CD4-positive, alpha-beta T cell treated with Interferon gamma for 1 hour (primary cell): ENCODE measurements at places on chromosomes 12 and 14.
A peak's percentile ranks its signal among the peaks of the same experiment; 100 is the strongest.

DNA sequence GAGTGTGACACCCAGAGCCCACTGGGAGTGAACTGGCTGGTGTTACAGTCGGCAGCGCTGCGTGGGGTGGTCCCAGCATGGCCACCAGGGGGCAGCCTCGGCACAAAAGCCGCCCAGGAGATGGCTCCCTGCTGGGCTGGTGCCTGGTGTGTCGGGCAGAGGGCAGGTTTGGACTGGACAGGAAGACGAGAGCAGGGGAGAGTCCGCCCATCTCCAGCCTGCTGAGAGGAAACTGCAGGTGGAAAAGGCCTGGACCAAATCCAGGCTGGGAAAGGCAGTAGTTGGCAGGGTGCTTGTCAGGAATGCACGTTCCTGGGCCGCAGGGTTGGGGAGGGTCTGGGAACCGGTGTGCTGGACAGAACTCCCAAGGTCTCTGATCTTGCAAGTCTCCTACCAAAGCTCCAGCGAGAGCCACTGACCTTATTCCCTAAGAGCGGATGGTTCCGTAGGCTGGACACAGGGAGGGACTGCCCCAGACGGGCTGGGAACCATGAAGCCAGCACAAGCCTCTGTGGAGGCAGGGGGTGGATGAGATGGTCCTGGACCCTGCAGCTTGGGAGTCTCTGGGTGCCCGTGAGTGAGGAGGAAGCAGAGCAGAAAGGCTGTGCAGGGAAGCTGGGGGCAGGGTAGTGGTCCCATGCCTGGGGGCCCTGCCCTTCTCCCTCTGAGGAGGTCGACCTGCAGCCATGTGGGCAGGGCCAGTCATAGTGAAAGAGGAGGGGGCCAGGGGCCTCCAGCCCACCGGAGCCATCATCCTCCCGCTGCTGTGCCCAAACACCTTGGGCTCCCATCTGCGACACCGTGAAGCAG, 1.8 kb downstream of the AHNAK2 start:
- DNase-seq, result peak; percentile 84

DNA sequence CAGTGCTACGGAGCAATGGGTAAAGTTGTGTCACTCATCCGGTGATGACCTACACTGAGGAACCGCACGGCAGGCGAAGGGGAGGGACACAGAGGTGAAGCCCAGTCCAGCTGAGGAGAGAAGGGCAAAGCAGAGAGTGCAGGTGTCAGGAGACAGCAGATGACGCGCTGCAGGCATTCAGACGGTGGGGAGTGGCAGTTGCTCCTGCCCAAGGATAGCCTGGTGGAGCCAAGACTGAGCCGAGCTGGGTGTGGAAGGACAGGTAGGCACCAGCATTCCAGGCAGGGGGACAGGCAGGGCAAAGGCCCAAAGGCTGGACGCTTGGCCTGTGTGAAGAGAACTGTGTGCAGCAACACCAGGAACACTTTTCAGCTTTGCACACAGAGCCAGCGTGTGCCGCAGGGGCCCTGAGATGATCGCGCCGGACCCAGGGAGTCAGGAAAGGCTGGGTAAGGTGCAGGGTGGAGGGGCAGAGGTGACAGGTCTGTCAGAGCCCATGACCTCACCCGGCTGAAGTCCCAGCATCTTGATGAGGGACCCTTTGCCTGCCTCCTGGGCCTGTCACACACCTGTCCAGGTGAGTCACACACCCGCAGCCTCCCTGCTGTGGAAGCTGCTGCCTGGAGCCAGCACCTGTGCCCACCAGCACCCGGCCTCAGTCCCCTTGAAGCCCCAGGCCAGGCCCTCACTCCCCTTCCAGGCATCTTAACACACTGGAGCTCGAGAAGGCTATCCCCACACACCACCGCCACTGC, 48.4 kb downstream of the TSPAN11 start:
- DNase-seq, result no peak

- no peak for DNase-seq
These were observed 10.9 kb downstream of the ATP5MC2 start for GRCh38 chr12:53664936-53665335.

- DNase-seq, result no peak
These were observed 130.8 kb downstream of the LMNTD1 start for GRCh38 chr12:25422241-25422640.

- no peak for DNase-seq
These were observed 196.2 kb downstream of the CACNA1C start for GRCh38 chr12:2248901-2249381.

GRCh38 chr14:50804181-50804721, 26.7 kb downstream of the NIN start:
- no peak for DNase-seq

DNA sequence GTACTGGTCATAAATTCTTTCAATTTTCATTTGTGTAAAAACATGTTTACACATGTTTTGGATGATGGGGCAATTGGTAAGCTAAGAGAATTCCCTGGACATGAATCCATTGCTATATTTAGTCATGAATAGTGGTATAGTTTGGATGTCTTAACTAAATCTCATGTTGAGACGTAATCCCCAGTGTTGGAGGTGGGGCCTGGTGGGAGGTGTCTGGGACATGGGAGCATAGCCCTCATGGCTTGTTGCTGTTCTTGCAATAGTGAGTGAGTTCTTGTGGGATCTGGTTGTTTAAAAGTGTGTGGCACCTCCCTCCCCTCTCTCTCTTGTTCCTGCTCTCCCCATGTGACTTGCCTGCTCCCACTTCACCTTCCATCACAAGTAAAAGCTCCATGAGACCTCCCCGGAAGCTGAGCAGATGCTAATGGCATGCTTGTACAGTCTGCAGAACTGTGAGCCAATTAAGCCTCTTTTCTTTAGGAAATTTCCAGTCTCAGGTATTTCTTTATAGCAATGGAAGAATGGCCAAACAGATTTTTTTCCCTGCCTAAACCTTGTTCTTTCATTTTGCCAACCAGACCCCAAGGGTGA, 33.6 kb downstream of the CTSG start:
- no peak for DNase-seq

DNA sequence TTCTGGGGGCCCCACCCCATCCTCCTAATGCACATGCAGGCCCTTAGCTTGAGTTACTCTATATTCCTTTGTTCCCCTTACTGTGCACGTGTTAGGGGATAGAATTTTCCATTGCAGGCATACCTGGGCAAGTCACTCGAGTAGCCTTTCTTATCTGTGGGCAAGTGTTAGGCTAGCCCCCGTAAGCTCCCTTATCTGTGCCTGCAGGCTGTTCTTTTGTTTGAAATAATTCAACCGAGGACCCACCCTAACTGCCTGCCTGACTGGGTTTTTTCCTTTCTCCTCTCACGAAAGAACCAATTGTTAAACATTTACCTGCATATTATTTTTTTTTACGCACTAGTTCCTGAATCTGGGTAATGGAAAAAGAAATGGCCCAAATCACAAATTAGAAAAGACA, 21.3 kb upstream of the BCAT1 start:
- DNase-seq, result no peak

DNA sequence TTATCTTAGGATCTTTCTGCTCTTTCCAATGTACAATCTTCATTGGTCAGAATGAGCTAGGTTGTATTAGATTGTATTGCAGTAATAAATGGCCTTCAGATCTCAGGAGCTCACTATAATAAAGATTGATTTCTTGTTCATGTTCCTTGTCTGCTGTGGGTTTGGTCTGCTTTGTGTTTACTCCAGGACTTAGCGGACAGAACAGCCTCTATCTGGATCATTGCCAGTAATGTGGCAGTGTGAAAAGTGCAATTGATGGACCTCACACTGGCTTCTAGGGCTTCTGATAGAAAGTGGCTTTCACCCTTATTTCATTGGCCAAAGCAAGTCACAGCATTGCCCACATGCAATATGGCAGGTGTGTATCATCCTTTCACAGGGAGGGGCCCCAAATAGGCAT, 81.2 kb downstream of the BTG1 start:
- no peak for DNase-seq

GRCh38 chr14:72275242-72275641, 343.0 kb downstream of the RGS6 start:
- no peak for DNase-seq

- DNase-seq, result no peak
These were observed 10.0 kb downstream of the SLC38A4 start for GRCh38 chr12:46815809-46816208.

GRCh38 chr12:92890601-92891106, 38.4 kb downstream of the EEA1 start:
- DNase-seq, result no peak

DNA sequence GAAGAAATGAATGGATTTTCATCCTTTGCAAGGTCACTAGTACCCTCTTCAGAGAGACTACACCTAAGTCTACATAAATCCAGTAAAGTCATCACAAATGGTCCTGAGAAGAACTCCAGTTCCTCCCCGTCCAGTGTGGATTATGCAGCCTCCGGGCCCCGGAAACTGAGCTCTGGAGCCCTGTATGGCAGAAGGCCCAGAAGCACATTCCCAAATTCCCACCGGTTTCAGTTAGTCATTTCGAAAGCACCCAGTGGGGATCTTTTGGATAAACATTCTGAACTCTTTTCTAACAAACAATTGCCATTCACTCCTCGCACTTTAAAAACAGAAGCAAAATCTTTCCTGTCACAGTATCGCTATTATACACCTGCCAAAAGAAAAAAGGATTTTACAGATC, 40.8 kb downstream of the SPATA7 start:
- no peak for DNase-seq

GRCh38 chr12:95554532-95555071, 3.3 kb upstream of the USP44 start:
- no peak for DNase-seq

- DNase-seq, result peak; percentile 18
These were observed 382.3 kb downstream of the PCNX1 start for GRCh38 chr14:71289536-71289935.

- DNase-seq, result no peak
These were observed 1039.9 kb upstream of the USP15 start for GRCh38 chr12:61220337-61220736.

DNA sequence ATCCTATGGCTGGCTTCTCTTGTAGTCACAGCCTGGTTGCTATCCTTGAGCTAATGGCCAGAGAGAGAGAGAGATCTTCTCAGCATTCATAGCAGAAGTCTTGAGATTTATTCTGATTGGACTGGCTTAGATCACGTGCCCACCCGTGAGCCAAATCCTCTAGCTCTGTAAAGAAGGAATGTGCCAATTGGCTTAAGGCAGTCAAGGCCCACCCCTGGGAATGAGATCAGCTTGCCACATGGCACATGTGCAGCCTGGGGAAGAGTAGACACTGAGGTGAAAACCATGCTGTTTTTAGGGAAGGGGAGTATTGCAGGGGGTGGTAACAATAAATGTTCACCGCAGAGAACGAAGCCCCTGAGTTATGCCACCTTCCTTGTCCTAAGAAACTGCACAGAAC, 36.3 kb downstream of the PLEKHG7 start:
- DNase-seq, result no peak

DNA sequence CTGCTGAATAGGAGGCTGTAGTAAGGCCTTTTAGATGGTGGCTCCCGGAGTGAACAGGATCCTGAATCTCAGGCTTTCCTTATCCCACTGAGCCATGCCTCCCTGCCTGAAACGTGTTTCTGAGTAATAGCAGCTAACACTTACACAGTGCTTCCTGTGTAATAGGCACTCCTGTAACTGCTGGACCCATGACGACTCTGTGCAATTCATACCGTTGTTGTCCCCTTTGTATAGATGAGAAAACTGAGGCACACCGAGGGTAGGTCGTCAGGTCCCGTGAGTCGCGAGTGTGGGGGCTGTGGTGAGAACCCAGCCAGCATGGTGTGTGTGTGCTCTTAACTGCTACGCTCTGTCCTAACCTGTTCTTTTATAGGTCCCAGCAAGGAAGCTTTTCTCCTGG, 193.6 kb downstream of the CACNA1C start:
- no peak for DNase-seq

DNA sequence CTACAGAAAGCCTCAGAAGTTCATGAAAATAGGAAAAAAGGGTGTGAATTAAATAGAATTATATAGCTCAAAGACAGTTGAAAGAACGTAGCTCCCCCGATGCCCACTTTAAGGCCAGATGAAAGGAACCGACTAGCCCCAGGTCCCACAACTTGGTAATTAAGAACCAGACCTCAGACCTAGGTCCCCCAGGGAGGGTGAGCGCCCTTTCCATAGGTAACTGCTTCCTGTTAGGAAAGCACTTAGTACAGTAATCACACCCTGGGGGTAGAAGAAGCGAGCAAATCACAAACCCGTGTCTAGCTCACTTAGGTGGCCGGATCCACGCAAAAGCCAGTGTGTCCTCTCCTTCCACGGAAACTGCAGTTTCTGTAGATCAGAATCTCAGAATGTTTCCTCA, 77.1 kb downstream of the PLXNC1 start:
- no peak for DNase-seq

GRCh38 chr14:24138396-24139271, 2.6 kb downstream of the PSME1 start:
- no peak for DNase-seq

DNA sequence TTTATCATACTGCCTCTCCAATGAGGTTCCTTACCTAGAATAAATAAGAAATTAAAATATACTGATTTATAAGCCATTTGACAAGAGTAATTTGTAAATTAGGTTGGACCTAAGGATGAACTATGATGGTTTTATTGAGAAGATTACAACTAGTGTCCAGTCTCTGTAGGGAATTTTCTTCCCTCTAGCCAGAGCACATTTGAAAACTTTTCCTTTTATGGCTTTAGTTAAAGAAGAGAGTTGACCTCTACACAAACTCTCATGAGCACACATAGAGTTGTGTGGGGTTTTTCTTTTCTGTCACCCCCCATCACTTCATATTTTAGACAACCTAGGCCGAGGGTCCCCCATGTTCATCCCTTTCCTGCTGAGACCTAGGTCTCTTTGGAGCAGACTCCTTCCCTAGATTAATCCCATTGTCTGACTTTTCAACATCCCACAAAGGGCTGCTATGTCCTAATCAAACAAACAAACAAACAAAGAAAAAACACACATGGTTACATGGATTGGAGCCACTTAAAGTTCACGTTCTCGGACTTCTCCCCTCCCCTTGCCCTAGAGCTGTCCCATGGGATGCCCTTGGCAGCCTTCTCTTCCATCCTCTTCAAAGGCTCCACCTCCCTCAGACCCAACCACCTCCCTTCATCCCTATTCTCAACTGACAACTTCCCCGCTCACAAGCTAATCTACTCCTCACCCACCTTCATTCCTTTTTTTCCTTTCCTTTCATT, 40.7 kb downstream of the GPR135 start:
- DNase-seq, result no peak

DNA sequence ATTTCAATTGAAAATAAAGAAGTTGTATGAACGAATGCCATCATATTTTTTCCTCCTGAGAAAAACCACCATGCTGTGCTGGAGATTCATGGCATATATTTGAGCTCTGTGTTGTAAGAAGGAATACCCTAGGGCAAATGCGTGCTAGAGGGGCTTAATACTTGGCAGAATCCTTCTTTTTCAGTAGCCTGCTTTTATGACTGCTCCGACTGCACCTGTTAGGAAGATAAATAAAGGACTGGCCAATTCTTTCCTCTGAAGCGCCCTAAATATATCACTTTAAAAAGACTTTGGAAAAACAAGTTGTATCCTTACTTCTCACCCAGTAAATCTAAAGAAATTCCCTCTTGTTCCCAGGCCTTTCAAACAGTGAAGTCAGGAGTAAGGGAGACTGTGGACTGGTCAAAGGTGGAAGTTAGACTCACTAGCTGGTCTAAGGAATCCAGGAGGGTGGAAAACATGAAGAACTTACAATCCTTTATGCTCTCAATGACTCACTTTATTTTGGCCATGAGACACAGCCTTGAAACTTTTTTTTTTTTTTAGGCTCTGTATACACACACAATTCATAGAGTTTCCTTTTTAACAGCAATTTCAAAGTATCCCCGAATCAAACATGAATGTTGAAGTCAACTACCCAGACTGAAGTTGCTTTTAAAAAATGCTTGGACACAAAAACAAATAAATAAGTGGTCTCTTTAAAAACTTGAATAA, 5.2 kb downstream of the MYBPC1 start:
- no peak for DNase-seq
